ENCODE measurements at places on chromosomes 12 and 14.

- no peak for DNase-seq
Measured at GRCh38 chr12:104294927-104295668, 8.4 kb upstream of the EID3 start.

DNA sequence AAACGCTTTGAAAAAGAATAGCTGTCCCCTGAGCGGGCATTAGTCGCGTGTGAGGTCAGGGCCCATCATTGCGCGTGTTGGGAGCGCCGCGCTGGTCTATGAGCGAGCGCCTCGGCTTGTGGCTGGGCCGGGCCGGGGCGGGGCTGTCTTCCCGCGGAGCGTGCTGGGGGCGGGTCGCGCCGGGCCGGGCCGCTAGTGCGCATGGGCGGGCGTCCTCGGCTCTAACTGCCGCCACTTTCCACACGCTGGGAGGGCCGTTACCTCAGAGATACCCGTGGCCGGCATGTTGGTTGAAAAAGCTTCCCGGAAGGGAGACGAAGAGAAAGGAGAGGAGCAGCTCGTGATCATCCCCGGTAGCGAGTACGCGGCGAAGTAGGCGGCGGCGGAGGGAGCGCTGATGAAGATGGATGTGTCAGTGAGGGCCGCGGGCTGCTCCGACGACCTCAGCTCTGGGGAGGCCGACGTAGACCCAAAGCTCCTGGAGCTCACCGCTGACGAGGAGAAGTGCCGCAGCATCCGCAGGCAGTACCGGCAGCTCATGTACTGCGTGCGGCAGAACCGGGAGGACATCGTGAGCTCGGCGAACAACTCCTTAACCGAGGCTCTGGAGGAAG lies at the start of gene EID3:
EID3 (plus strand) TSS at position 202 of the 614 bp plus-strand sequence; CDS start at position 398, 196 bp downstream.
- peak; percentile 94 for DNase-seq

- no peak for DNase-seq
Measured at GRCh38 chr12:26317942-26318575, 122.7 kb downstream of the SSPN start.

DNA sequence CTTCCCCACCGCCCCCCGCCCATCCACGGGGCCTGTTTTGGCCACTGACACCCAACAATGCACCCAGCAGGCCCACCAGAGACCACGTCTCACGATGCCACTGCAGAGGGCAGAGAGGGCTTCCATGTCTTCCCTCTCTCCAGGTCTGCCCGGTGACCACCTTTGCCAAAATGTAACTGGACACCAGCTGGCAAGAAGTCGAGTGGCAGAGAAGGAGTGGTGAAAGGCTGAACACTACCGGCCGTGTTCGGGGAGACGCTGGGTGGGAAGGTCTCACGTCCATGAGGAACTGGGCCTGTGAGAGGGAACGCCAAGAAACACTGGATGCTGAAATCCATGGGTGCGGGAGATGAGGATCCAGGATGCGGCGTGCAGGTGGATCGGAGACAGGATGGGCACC lies 308.2 kb downstream of the ADGRD1 start:
- no peak for DNase-seq

GRCh38 chr12:73514672-73515071 lies 1023.0 kb upstream of the ATXN7L3B start:
- DNase-seq, result no peak

DNA sequence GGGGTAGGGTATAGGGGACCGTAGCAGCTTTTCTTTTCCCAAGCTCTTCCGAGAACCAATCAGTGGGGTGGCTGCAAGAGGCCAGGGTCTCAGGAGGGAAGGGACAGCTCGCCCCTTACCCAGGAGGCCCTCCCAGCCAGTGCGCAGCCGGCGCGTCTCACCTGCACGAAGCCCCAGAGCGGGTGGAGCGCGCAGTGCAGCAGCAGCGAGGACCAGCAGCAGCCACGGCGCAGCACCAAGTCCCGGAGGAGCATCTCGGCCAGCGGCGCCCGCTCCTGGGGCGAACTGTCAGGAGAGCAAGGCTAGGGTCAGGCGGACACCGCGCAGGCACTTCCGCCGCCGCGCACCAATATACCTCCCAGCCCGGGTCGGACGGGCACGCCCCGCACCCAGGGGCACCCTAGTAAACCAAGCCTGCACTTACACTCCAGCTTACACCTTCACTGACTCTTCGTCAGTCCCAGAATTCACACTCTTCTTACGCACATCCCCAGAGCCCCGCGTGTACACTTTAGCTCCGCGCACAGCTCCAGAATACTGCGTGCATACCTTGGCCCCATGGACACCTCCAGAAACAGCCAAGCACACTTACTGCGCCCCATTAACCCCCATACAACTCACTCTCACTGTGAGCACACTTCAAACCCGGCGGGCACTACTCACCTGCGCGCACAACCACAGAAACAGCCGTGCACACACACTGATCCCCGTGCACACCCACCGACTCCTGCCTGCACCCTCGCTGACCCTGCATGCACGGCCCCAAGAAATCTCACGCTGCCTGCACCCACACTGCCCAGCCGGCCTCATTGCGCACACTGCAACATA lies 606 bp downstream of the PRIMA1 start:
- DNase-seq, result peak; percentile 42

GRCh38 chr14:103135333-103136260 lies 12.3 kb downstream of the TNFAIP2 start:
- DNase-seq, result no peak

GRCh38 chr12:106446419-106447092 lies 89.0 kb downstream of the POLR3B start:
- no peak for DNase-seq

DNA sequence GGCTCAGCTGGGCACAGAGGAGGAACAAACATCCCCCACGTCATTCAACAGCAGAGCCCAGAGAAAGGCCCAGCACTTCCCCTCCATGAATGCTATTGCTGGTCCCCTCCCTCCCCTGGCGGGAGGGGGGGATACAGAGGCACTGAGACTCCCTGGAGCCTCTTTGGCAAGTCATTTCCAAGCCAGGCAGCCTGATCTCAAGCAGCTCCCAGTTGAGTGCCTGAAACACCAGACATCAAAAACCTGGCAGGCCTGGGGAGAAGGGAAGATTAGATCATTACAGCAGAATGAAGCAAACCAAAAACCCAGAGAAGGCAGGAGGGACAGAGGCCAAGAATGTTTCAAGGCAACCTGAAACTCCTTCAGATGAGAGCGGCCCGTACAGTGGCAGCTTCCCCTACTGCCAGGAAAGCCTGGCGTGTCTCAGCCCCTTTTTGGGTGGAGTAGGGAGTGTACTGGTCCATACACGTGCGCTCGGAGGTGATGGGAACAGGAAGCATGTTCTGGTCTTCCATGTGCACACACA lies 92.1 kb downstream of the LRRC74A start:
- no peak for DNase-seq

GRCh38 chr14:94906577-94906976 lies 136.7 kb upstream of the GSC start:
- DNase-seq, result no peak

DNA sequence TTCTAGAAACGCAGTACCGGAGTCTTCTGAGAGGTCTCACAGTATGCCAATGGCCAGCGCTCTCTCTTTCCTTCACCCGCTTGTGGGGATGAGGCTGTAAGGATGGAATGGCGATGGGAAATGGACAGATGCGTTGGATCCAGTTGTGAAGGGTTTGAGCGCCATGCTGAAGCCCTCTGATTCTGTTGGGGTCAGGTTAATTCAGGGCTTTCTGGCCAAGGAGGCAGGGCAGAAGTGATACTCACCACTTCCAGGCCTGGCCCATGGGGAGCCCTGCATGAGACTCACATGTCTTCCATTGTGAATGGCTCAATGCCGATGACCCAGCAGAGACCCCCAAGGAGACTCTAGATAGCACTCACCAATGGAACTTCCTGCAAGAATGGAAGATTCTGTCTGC lies 114.3 kb downstream of the BCL11B start:
- no peak for DNase-seq

GRCh38 chr14:90905531-90905930 lies 89.3 kb upstream of the TTC7B start:
- no peak for DNase-seq

- DNase-seq, result no peak
Measured at GRCh38 chr12:57775563-57776246, 3.3 kb downstream of the EEF1AKMT3 start.

GRCh38 chr12:18165422-18165871 lies 75.5 kb upstream of the RERGL start:
- DNase-seq, result no peak

- DNase-seq, result no peak
Measured at GRCh38 chr12:31259136-31259886, 66.6 kb downstream of the SINHCAF start.

- no peak for DNase-seq
Measured at GRCh38 chr12:21324551-21324950, 10.2 kb downstream of the SLCO1A2 start.

- no peak for DNase-seq
Measured at GRCh38 chr14:101402936-101403660, 158.2 kb upstream of the DIO3 start.

GRCh38 chr12:27208414-27208750 lies 35.7 kb upstream of the STK38L start:
- no peak for DNase-seq

DNA sequence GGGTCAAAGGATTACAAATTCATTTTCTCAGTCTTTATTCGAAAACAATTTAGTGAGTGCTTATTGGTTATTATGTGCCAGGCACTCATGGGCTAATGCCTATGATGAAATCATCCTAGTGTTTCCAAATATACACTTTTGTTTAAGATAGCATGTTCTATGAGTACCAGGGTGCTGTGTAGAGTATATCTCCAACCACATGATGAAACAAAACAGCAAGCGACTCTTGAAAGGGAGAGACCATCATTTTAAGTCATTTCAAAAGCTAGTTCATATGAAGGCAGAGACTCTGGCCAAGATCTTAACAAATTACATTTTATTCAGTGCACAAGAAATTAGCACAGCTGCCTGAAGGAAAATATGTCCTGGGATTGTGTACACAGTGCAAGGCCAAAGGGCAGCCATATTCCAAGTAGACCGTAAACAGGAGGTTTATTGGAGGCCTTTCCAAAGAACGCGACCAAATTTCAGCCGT lies 204.2 kb downstream of the EFCAB11 start:
- DNase-seq, result no peak

DNA sequence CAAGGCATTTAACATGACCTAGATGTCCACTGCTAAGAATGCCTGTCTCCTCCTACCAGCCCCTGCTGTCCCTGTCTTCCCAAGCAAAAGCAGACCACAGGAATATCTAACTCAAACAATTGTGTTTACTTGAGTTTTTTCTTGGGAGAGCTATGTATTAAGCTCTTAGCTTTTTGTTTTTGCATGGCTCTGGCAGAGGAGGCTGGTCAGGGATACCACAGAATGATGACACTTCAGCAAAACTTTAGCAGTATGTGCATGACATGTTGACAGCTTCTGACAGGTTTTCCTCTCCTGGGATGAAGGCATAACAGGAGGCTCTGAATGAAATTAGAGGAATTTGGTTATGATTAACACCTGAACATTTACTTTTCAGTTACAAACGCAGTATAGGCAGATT lies 6.9 kb downstream of the TMBIM6 start:
- no peak for DNase-seq

DNA sequence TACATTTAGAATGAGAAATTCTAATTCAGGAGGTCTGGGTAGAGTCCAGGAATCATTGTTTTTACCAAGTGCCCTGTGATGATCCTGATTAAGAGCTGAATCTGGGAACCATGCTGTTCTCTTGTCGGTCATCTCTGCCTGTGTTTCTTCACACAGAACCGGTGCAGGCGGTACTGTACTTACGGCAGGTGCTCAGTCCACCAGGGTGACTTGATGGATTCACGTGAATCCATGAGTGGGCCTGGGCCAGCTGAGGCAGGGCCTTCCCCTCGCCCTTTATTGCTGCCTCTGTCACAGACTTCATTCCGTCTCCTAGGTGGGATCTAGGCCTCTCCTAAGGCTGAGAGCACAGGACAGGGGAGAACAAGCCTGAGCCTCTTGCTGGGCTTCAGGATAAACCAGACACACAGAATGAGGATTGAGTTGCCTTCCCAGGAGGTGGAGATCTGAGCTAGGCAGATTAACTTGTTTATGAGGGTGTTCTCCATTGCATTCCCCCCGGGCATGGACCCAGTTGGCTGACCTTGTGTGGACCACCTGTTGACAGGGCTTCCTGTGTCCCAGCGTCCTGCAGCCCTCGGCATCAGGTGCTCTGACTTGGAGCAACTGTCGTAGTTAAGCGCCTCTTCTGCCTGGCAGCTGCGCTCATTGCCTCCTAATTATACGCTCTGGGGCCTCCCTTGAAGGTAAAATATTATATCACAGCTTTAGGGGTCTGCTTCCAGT lies 42.1 kb downstream of the B4GALNT3 start:
- DNase-seq, result no peak

GRCh38 chr14:23604675-23605170 lies 26.1 kb upstream of the JPH4 start:
- DNase-seq, result no peak

DNA sequence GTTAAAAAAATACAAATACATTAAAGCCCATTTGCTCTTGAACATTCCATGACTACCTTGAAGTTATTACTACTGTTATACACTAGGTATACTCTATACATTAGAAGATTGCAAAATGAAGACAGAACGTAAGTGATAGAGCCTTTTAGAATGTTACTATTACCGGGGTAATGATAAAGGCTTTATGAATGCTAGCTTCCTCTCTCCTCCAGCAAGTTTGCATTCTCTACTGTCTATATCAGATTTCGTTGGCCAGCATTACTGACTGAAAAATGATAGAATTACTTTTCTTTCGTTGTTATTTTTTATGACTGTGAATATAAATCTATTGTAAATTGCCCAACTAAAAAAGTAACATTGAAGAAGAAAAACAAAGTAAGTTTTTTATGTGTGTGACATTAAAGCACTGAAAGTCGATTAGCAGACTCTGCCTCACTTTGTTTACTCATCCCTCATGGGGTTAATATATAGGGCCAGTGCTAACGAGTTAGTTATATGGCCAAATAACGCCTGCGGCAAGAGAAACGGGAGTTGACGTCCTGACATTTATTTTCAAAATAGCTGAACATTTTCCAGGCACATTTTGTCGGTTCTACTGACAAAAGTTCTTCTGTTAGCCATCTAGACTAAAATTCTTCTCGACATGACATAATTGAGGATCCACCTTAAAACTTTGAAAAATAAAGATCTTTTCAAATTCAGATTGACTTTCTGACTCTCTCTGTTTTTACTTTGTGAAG lies 163.8 kb upstream of the KITLG start:
- DNase-seq, result no peak

DNA sequence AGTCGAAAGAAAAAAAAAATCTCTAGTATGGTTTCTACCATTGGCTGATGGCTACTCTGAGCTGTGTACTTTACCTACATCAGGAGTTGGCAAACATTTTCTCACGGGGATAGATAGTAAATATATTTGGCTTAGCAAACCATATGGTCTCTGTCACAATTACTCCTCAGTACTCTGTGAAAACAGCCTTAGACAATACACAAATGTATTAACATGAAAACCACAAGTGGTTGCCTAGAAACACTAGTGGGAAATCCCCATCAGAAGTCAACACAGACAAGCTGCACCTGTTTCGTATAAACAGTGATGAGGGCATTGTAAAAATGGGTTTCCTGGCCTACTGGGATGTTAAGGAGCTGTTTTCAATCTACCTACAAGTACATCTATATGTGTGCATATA lies 84.6 kb upstream of the NAV3 start:
- DNase-seq, result no peak

GRCh38 chr12:86735851-86736250 lies 479.7 kb upstream of the MGAT4C start:
- DNase-seq, result no peak
